ENCODE measurements at places on chromosomes 3 and 15.
A peak's percentile ranks its signal among the peaks of the same experiment; 100 is the strongest.

DNA sequence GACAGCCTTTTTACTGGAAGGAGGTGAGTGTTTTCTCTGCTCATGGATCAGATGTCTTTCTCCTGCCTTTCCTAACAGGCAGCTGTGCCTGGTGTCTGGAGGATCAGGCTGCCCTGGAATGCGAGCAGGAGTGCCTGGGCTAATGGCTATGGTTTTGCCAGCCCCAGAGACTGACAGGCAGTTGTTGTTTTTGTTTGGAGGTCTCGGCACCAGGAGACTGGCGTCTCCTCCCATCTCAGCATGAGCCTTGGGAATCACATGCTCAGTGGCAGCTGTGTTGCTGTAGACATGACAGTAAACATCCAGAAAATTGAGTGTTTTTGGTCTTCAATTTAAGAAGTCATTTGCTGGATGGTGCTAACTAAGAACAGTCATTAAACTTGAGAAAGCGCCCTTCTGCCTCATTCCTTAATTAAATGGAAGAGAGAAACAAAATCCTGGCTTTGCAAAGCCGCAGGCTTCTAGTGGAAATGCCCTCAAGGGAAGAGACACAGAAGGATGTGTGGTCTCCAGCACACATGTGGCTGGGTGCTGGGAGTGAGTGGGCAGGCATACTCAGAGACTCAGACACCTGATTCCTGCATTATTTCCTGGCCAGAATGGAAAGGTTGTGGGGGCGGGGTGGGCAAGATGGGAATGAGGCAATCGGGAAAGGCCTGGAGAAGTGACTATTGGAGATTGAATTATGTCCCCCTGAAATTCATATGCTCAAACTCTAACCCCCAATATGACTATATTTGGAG, 97.0 kb upstream of the NMNAT3 start:
- peak; percentile 10 for DNase-seq

DNA sequence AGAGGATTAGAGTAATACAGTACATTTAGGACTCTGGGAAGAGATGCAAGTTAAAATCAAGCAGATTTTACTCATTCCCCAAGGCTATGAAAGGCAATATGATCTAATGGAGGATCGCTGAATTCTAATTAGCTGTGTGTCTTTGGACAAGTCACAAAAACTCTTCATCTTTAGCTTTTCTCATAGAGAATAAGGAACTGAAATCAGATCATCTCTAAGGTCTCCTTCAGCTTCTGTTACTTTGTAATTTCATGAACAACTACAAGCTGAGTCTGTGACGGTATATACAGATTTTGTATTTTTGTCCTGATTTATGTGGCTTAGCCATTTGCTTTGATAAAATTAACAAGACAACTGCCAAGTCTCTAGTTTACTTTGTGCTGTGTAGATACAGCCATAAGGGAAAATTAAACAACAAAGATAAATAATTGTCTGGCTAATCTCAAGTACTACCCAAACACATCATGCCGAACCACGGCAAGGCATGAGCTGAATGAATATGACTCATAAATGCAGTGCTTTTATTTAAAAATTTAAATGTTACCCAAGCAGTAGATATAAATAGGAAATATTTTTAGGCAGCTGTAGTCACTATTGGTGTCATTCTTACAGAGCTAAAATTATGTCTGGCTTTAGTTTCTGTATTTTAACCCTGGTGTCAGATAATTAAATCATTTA, 81.5 kb downstream of the GAP43 start:
- DNase-seq: no peak

GRCh38 chr3:24123596-24123995, 178.5 kb downstream of the NR1D2 start:
- DNase-seq: no peak

- no peak for DNase-seq
These were observed 19.1 kb downstream of the CSRNP1 start for GRCh38 chr3:39134305-39134704.

- no peak for DNase-seq
These were observed 4.6 kb upstream of the ALCAM start for GRCh38 chr3:105362021-105362665.

DNA sequence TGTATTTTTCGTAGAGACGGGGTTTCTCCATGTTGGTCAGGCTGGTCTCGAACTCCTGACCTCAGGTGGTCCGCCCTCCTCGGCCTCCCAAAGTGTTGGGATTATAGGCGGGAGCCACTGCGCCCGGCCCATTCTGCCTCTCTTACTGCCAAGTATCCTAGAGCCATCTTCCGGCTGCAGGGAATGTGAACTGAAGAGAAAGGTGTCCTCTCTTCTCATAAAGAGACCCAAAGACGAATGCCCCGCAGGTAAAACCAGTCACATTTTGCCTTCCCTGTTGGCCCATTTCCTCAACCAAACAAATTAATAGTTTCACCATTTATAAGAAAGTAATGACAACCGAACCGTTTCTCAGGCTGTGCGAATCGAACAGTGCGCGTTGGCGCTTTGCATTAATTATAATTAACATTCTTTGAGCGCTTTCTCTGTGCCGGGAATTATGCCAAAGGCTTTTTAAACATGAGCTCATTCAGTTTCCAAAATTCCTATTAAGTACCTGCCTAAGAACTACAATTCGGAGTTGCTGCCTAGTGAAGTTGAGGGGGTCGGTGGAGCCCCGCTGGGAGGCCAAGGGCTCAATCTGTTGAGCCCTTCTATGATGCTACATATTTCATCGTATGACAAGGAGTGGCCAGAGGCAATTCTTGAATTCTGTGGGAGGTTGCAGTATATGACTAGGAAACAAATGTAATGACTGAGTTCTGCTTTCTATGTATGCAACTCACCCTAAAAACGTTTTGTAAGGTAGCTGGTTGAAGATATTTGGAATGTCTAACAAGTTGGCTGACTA, 819 bp upstream of the RPL24 start:
- peak; percentile 41 for DNase-seq

DNA sequence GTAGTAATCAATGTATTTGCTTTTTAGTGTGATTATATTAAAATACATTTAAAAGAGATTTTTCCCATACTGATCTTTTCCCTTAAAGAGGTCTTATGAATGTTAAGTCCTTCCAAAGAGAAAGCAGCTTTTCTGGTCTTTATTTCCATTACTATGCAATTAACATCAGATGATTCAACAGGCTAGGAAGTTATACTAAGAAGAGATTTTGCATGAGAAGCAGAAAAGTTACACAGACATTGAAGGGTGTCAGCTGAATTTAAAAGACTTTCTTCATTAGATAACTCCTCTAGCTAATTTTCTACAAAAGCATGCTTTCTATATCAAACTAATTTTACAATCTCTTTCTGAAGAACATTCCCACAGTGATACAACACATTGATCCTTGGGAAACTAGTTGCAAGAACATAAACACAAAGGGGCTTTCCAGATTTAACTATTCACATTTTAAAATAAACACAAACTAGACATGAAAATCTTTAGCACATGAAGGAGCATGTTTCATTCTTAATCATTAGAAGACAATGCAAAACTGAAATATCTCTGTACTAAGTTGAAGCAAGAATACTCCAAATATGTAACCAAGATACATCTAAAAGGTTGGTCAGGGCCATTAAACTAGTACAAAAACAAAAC, 965.8 kb downstream of the ROBO1 start:
- DNase-seq: no peak

DNA sequence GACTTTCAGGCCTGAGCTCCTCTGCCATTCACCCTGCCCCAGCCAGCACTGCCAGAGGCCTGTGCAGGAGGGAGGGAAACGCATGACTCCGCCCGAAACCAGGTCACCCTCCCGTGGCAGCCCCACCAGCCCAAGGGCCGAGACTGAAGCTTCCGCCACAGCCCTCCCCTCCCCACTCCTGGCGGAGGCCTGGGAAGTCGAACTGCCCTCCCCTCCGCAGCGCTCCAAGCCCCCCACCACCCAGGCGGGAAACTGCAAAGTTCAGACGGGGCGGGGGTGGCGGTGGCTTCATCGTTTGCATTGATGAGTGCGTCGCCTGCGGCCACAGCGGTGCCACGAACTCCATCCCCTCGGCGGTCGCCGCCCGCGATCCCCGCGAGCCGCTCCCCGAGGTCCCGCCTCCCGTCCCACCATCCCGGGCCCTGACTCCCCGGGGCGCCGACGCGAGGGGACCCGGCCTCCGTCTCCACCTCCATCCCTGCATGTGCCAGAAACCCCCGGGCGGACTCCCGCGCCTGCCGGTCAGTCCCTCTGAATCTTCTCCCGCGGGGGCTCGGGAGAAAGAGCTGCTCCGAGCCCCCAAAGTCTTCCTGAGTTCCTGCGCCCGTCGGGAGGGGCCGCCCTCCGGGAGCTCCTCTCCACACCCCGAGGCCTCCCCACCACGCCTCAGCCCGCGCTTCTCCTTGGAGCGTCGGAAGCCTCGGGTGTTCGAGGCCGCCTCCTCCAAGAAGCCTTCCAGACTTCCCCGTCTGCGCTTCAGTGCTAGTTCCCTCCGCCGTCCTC, 698 bp downstream of the MELTF start:
- no peak for DNase-seq

- DNase-seq: no peak
These were observed 77.7 kb downstream of the CRYGS start for GRCh38 chr3:186466391-186466974.

DNA sequence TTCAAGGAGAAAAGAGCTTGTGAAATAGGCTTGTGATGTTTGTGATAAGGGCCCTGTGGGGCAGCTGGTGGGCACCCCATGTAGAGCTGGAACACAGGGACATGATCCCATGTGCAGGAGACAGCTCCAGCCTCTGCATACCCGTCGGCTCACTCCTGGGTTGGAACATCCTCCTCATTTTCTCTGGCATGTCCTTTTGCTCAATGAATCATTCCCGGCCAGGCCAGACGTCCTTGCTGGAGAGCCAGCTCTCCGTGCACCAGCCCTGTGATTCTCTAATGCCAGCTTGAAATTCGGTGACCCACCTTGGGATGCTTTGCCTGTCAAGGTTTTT, 77.3 kb downstream of the SMAD3 start:
- no peak for DNase-seq

DNA sequence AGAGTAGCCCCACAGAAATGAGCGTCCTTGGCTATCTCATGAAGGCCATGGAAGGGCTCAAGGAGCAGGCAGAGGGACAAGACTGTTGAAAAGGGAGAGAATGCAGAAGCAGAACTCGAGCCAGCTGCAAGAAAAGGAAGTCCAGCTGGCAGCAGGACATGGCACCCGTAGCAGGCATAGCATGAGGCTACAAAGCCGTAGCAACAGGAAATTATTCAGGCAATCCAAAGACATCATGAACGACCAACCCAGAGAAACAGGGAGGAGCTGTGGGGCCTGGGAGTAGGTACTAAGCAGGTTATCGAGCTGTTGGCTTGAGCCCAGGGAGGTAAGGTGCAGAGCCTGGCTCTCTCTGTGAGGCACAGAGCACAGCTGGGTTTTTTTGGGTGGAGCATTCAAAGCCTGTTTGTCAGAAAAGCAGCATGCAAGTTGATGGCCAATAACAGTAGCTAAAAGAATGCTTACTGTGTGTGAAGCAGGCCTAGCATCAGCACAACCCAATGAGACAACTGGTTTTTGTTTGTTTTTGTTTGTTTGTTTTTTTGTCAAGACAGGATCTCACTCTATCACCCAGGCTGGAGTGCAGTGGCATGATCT, 144.0 kb upstream of the SMAD3 start:
- DNase-seq: no peak

DNA sequence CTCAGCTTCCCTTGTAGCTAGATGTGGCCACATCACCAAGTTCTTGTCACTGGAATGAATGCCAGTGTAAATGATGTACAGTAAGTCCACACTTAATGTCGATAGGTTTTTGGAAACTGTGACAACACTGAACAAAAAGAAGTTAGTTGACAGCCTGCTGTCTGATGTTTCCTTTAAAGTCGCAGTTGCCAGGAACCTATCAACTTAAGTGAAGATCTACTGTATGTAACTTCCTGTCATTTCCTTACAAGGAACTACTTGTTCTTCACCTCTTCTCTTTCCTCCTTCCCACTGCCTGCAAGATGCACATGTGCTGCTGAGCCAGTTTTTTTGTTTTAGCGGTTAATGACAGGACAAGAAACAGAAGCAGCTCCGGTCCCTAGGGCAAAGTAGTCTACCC, 44.6 kb downstream of the HDGFL3 start:
- no peak for DNase-seq

- DNase-seq: no peak
These were observed 1.3 kb upstream of the PP2D1 start for GRCh38 chr3:20013396-20013795.

- DNase-seq: no peak
These were observed 11.1 kb upstream of the TMC3 start for GRCh38 chr15:81384891-81385720.

- no peak for DNase-seq
These were observed 148.5 kb upstream of the CTDSPL start for GRCh38 chr3:37712918-37713817.

GRCh38 chr3:110243081-110243480, 828.5 kb upstream of the NECTIN3 start:
- no peak for DNase-seq

GRCh38 chr15:100112636-100113305, 229.0 kb downstream of the ADAMTS17 start:
- DNase-seq: no peak

GRCh38 chr3:52441772-52442332, 3.1 kb downstream of the SEMA3G start:
- DNase-seq: no peak

DNA sequence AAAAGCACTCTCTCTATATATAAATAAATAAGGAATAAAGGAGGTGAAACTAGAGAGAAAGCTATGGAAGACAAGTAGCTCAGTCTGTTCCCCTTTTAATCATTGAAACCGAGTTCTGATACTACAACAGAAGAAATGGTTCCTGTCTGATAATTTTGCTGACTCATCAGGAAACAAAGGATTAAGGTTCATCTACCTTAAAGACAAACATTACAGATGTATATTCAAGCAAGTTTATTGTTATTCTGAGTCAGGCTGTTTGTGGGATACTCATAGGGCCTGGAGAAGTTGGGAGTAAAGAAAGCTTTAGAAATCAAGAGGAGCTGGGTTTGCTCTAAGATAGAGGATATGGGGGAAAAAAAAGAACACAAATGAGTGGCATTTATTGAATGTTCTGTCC, 566.0 kb downstream of the ROBO2 start:
- DNase-seq: no peak

GRCh38 chr3:122409446-122409845, 6.4 kb downstream of the WDR5B start:
- DNase-seq: no peak

DNA sequence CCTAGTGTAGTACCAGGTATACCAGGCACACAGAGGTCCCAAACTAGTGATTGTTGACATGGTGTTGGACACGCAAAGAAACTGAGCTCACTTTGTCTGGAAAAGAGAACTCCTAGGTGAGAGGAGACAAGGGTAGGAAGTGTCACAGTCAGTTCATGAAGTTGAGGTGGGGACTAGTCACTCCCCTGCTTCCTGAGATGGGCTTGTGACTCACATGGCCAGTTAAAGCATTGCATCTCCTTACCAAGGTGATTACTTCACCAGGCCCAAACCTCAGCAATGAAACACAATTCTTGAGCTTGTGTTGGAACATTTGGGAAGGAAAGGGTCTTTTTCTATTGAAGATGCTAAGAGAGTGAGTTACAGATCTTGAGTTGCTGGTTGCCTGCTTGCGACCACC, 49.2 kb upstream of the RAD18 start:
- DNase-seq: no peak

- no peak for DNase-seq
These were observed 785.9 kb downstream of the GRM7 start for GRCh38 chr3:7646851-7647250.
